ENCODE measurements at places on chromosomes 1 and 21. TPM values are rescaled to one million over a fixed set of nuclear protein-coding genes. Genes with fewer than 3 reads are reported as not detected.

DNA sequence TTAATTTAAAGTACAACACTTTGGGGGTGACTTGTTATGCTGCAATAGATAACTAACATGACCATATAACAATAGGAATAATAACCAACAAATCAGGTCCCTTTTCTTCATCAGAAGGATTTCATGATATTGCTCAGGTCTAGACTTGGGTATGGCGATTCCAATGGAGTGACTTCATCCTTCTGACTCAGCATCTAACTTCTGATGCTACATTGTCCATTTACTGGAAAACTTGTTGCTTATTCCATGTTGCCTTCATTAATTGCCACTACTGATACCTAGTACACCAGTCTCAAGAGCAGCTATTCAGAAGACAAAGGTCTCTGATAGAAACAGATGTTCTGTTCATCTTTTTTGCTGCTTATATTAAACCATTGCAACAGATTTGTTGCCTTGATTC is 324.3 kb downstream of the TGFB2 start:
- no peak overlapping the region for H3K27ac ChIP-seq
- H3K27me3 ChIP-seq: no peaks in the 10 kb centered on the region
- H3K36me3 ChIP-seq: no peaks in the 10 kb centered on the region
- no peak for DNase-seq

- no peak overlapping the region for H3K4me3 ChIP-seq
- no peak for DNase-seq
- H3K4me1 ChIP-seq: no peaks in the 10 kb centered on the region
- no peaks in the 10 kb centered on the region for H3K27me3 ChIP-seq
- no peaks in the 10 kb centered on the region for H3K36me3 ChIP-seq
- no peak overlapping the region for H3K27ac ChIP-seq
Observed at GRCh38 chr1:17272646-17273045, 23.7 kb downstream of the PADI3 start.

The SNRPE gene
- total RNA-seq: 39.4 TPM

The PLPPR4 gene
- total RNA-seq: 0.10 TPM

The C1QB gene
- 1,024 TPM for total RNA-seq
